ENCODE measurements at places on chromosomes 2 and 18.

GRCh38 chr2:209526561-209526960 lies 102.7 kb downstream of the MAP2 start:
- DNase-seq: no peak

- no peak for DNase-seq
These were observed 224.8 kb upstream of the ID2 start for GRCh38 chr2:8457092-8457481.

DNA sequence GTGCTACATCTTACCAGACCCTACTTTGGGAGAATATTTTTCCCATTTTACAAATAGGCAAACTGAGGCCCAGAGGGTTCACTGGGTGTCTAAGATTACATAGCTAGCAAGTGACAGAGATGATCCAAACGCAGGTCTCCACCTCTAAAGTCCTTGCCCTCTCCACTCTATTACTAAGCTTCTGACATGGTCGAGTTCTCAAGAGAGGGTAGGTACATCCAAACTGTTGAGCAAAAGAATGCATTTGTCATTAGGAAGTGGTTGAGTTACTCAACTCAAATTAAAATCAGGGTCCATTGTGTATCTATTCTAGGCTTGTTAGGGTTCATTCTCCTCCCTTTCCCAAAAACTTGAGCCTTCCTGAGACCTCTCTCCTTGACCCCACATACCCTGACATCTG lies 680.6 kb upstream of the FANCL start:
- DNase-seq: no peak

- no peak for DNase-seq
These were observed 311.2 kb upstream of the HDAC4 start for GRCh38 chr2:239711911-239712570.

DNA sequence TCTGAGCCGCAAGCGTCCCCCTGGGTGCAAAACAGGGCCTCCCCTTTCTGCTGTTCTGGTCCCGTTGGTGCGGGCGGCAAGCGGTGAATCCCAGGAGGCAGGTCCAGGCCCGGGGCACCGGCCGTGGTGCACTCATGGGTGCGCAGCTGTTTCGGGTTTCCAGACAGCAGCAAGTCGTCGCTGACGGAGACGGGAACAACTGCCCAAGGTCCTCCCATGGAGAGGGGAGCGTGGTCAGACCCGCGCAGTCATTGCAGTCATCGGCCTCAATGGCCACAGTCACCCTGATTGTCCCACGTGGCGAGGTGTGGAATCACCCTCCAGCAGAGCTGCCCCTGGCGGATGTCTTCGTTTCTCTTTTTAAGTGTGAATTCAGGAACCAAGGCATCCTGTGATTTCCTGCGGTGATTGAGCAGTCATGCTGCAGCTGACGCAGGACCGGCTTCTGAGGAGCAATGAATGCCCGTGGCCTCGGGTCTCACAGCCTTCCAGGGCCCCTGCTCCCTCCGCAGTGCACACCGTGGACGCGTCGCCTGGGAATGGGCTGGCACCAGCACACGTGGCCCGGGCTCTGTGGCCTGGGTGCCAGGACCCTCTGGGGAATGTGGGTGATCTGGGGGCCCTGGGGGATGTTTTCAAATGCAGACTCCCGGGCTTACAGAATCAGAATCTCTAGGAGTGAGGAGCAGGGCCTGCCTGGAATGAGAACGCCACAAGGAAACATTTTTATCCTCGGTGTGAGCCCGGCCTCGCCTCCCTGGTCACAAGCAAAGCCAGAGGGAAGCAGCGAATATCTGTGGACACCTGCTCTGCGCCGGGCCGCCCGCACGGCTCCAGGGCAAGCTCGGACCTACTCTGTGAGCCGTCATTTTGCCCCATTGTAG lies 244.2 kb upstream of the SALL3 start:
- DNase-seq: no peak

All from NCI-H187 treated with DMSO at 0.1 percent for 48 hours (cell line).